MCF 10A (cell line): ENCODE measurements at places on chromosomes 7 and 10. TPM values are rescaled to one million over a fixed set of nuclear protein-coding genes. Genes with fewer than 3 reads are reported as not detected.

- DNase-seq = no peak
Measured at GRCh38 chr7:153835712-153836265, 216.4 kb upstream of the DPP6 start.

GRCh38 chr7:92830027-92830426 lies 6.3 kb downstream of the CDK6 start:
- no peak for DNase-seq

GRCh38 chr7:100016215-100016901 lies 962 bp downstream of the ZKSCAN1 start:
- DNase-seq = no peak

TCF7L2 gene
- total RNA-seq = 25.2 and 25.7 TPM in 2 replicates

DNA sequence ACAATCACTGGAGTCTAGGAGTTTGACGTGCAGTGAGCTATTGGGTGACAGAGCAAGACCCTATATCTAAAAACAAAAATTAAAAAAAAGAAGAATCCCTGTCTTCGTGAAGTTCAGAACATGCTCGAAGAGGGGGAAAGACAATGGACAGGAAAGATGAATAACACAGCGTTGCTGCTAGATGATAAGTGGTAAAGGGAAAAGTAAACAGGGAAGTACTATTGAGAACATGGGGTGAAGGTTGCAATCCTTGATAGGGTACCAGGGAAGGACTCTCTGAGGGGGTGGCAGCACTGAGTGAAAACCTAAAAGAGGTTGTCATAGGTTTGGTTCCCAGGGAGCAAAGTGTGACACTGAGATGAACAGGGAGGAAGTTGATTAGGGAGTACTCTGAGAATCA lies 2.8 kb upstream of the ABRAXAS2 start:
- DNase-seq = no peak

DNA sequence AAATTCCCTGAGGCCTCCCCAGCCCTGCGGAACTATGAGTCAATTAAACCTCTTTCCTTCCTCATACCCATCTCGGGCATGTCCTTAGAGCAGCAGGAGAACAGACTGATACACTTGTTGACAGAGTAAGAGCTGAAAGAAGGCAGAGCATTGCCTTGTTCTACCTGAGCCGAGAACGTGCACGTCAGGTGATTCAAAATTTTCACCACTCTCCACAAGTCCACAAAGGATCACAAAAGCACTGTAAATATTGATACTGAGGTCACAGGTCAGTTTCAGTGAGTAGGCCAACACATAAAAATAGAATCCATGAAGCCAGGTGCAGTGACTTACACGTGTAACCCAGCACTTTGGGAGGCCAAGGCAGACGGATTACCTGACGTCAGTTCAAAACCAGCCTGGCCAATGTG lies 27.8 kb downstream of the DCLRE1C start:
- no peak for DNase-seq

DNA sequence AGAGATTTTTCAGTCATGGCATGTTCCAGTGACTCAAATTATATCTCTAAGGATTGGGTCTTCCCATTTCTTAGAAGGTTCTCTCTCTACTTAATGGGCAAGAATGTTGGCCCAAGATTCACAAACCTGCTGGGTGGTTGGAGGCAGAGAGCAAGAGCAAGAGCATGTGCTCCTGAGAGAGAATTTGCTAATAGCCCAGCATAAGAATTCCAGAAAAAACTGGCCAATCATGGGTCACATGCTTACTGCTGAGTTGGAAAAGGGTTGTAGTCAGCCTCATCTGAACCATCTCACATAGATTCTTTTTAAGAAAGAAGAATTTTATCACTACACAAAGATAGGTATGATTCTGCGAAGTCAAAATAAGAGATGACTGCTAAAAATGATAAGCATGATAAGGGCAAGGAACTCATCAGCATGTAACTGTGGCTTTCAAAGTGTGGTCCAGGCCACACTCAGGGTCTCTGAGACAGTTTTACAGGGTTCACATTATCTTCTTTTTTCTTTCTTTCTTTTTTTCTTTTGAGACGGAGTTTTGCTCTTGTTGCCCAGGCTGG lies 8.2 kb upstream of the VCL start:
- DNase-seq = no peak

- no peak for DNase-seq
Measured at GRCh38 chr10:63901881-63902280, 380.7 kb downstream of the REEP3 start.

DNA sequence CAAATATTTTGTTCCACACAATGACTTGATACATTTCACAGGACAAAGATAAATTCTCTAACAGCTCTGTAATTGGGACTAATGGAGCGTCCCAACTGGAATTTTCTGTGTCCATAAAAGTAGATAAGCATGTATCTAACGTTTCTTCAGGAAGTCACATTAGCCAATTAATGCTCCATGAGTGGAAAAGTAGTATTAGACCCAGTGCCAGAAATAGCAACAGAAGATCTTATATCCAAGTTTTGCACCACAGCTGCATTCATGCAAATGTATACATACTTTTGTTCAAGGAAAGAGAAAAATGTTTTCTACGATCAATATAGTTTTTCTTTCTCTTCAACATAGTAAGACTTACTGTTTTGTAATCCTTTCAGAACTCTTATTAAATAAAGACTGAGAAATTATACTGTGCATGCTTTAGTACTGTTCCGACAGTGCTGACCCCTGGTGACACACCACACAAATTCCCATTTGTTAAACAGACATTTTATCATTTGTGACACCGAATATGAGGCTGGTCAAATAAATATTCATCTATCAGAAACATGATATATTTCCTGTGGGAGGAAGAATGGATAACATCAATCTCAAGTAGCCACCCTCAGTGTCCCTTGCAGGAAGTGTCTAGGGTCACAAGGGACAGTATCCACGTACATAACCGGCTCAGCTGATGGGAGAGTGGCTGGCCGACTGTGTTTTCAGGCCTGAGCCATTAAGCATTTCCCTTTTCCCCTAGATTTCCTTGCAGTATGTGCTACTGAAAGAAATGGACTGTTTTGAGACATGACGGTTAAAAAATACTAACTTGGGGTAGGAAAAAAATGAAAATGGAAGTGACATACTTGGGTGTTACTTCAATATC lies 102.1 kb upstream of the RSU1 start:
- no peak for DNase-seq

DNA sequence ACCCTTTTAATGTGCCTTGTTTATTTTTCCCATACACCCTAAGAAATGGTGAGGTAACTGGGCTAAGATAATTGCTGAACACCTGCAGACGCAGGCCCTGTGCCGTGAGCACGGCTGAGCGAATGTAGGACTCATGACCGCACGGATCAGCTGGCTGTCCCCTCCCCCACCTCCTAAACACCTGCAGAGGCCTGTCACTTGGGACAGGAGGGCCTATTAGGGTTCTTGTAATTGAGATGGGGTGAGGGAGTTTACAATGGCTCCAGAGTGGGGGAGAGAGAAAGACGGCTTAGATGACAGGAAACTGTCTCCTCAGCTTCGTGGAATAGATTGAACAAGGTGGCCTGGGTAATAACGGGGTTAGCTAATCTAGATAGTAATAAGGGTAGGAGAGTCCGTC lies 291.7 kb upstream of the HABP2 start:
- no peak for DNase-seq

WDR86 gene
- total RNA-seq = not detected in 2 replicates

CPEB3 gene
- total RNA-seq = 2.8 and 4.2 TPM in 2 replicates

GBX1 gene
- total RNA-seq = not detected in 2 replicates

- peak; percentile 36 for DNase-seq
Measured at GRCh38 chr10:27241010-27241651, 534 bp upstream of the ACBD5 start.

DNA sequence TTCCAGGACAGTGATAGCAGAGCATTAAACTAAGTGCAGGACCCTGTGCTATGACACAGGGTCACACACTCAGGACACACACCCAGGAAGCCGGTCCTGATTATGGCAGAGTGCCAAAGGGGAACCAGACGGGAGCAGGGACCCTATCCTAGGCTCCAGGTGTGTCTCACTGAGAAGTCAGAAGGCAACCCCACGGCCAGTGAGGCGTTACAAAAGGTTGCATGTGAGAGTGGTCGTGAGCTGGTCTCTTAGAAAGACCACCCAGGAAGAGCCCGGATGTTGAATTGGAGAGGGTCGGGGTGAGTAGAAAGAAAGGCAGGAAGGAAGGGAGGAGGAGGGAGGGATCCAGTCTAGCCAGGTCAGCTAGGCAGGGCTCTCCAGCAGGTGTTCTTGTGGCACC lies 31.0 kb downstream of the FRMPD2 start:
- no peak for DNase-seq
